Hematopoietic multipotent progenitor cell treated with erythropoietin and hydrocortisone succinate and interleukin-3 and kit ligand, for 6 days (in vitro differentiated cells): ENCODE measurements at places on chromosomes 1 and 21.

DNA sequence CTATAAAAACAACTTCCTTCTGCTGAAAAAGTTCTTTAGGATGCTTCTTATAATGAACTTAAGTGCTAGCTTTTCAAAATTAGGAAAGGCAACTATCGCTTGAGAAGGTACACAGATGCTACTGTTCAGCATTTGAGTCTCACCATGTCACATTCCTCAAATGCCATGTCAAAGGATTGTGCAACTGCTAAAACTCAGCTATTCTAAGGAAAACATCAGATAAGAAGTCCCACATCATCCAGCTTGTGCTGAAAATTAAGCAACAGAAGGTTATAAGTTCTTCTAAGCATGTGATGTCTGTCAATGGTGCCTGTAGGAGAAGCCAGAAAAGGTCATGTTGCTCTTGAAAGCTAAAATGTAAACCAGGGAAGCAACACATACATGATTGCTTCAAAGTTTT, 36.5 kb downstream of the MCOLN2 start:
- no peak for DNase-seq

GRCh38 chr1:206500046-206500445, 7.3 kb upstream of the RASSF5 start:
- no peak for DNase-seq

GRCh38 chr1:166999500-167000055, 10.5 kb downstream of the MAEL start:
- DNase-seq, result no peak

- no peak for DNase-seq
Observed at GRCh38 chr1:152630596-152630995, 7.7 kb upstream of the LCE3A start.

- DNase-seq, result no peak
Observed at GRCh38 chr1:231817801-231818200, 191.2 kb downstream of the DISC1 start.

GRCh38 chr21:31397939-31398338, 53.9 kb upstream of the TIAM1 start:
- no peak for DNase-seq

DNA sequence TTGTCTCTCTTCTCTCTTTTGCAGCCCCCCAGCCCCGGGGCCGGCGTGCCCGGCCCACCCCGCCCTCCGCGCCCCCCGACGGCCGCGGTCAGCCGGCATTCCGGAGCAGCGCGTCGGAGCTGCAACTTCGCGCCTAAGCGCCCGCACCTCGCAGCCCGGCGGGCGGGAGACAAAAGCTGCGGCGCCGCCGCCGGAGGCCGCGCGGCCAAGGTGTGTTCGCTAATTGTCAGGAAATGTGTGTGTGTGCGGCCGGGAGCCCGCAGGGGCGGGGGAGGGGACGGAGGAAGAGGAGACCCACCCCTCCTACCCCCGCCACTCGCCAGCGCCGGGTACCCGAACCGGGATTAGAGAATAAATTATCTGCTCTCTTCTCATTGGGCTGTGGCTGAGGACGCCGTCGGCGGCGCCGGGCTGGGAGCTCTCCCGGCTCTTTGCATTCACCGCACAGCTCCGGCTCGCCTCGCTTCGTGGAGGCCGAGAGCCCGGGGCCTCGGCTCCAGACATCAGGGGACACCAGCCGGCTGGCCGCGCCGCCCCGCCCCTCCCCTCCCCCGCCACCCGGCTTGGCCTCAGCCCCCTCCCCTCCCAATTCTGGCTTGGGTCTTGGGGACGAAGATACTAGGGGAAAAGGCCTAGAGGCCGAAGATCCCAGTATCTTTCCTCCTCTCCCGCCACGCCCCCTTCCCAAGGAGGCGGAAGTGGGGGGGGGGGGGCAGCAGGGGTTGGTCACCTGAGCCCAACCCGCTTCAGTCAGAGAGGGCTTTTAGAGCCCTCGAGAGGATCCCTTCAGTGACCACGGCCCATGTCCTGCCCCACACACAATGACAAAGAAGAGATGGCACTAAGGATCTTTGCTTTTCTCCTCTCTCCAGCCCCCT, 1.3 kb upstream of the BLACAT1 start:
- no peak for DNase-seq

GRCh38 chr1:110040548-110040947, 6.1 kb downstream of the STRIP1 start:
- no peak for DNase-seq

GRCh38 chr1:17853241-17853935, 98.3 kb downstream of the ACTL8 start:
- no peak for DNase-seq

DNA sequence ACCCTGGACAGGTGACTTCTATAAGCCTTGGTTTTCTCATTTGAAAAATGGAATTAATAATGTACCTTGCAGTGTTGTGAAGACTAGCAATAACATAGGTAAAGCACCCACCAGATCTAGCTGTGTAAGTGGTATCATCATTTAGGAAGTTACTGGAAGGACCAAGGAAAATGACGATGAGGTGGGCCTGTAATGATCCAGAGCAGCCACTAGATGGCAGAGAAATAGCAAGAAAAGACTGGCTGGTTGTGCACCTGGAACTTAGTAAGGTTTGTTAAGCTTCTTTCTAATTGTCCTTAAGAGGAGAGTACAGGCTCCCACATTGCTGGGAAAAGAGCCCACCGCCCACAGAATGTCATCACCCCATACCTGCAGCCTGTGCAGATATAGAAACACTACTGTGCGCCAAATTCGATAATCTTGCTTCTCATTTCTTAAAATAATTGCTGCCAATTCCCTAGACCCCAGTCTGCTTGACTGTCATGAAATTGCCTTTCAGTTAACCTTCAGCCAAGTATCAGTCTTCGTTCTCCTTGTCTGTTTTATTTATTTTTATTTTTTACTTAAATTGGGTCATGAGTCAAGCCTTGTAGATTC, 37.2 kb downstream of the WNT4 start:
- DNase-seq, result peak; percentile 82

DNA sequence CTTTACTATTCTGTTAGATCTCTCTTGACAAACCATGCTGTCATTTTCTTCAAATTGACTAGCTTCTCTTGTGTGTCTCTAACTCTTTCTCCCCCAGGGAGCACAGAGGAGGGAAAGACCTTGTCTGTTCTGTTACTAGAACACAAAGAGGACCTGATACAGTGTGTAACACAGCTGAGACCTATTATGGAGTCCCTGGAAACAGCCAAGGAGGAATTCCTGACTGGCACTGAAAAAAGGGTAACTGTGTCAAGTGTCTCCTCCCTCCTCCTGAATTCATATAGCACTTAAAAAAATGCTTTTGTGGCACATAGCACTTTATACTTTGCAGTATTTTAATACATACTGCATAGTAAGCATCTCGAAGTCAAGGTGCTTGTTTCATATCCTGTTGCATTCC, 50.6 kb downstream of the ZBTB40 start:
- no peak for DNase-seq

GRCh38 chr1:199172171-199173124, 533.6 kb downstream of the PTPRC start:
- DNase-seq, result no peak

DNA sequence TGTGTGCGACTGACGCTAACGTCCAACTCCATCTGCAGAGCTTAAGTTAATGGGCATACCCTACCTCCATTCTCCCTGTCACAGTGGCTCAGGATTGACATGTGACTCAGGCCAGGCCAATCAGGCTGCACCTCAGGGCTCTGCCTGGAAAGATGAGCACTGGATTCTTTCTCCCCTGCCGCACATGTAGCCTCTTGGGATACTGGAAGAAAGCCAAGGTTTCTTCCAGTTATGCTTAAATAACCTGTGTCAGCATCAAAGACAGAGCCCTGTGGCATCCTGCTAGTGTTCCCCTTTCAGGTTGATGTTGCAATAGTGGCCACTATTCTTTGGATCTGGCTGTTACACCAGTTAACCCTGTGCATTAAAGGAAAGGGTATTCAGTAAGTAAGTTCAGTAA, 55.0 kb upstream of the SYT6 start:
- DNase-seq, result no peak

- no peak for DNase-seq
Observed at GRCh38 chr1:61412601-61413000, 312.3 kb downstream of the TM2D1 start.

DNA sequence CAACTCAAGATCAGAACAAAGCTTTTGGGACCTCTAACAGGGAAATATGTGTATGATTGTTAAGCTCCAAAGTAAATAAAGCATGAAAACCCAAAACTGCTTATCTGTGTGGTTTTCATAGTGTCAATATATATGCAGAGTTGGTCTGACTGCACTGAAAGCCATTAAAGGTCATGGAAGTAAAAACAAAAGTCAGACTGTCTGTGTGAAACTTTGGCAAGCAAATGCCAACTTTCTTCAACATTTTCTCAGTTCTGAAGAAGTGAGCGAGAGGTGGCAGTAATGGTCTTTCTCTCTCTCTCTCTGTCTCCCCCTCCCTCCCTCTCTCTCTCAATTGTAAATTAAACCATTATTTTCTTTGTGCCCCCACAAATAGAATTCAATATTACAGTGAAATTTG, 100.1 kb upstream of the S1PR1 start:
- peak; percentile 56 for DNase-seq

DNA sequence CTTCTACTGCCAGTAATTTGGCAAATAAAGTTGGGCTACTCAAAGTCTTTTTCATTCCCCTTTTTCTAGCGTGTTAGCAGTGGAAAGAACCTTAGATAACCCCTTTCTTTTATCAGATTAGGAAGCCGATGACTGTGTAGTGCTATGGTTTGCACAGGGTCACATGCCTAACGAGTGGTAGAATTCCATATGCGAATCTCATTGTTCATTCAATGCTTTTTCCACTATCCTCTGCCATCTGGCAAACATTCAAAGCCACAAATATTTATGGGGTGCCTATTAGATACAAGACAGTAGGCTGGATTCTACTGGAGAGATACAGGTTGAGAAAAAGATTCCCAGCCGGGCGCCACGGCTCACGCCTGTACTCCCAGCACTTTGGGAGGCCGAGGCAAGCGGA, 14.9 kb upstream of the IER5 start:
- no peak for DNase-seq

DNA sequence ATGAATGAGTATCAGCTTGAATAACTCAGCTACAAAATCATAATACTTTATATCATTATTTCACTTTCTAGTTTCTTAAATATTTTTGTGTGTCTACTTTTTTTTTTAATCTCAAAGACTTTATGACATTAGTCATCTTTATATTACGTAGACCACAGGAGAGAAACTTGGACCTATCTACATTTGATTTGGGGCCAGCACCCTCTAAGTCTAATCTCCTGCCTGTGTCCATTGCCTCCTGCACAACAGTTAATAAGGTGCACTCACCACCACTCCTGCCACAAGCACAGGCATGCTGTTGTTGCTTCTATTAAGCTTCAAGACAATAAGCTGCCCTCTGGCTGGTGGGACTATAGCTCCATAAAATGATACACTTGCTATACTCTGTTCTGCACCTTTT, 70.4 kb downstream of the DIRAS3 start:
- no peak for DNase-seq

- no peak for DNase-seq
Observed at GRCh38 chr1:58982259-58982998, 198.6 kb upstream of the JUN start.

GRCh38 chr1:160163615-160164014, 12.2 kb downstream of the ATP1A4 start:
- DNase-seq, result peak; percentile 44

DNA sequence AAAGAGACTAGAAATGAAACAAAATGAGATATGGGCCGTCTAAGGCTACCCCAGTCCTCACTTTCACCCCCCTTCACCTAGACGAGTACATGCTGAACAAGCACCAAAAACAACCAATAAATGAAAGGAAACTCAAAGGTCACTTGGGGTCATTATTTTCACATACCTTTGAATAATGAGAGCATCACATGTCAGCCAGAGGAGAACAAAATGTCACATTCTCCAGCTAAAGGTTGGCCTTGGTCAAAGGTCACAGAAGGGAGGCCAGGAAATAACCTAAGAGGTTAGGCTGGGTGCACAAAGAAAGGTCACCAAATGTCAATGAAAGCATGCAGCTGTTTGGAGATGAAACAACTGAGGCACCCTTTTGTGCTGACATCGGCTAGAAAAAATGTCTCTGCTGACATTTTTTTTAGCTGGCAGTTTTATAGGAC, 288.7 kb upstream of the USP25 start:
- DNase-seq, result no peak

GRCh38 chr1:155873860-155874259, 14.5 kb downstream of the SYT11 start:
- DNase-seq, result no peak

DNA sequence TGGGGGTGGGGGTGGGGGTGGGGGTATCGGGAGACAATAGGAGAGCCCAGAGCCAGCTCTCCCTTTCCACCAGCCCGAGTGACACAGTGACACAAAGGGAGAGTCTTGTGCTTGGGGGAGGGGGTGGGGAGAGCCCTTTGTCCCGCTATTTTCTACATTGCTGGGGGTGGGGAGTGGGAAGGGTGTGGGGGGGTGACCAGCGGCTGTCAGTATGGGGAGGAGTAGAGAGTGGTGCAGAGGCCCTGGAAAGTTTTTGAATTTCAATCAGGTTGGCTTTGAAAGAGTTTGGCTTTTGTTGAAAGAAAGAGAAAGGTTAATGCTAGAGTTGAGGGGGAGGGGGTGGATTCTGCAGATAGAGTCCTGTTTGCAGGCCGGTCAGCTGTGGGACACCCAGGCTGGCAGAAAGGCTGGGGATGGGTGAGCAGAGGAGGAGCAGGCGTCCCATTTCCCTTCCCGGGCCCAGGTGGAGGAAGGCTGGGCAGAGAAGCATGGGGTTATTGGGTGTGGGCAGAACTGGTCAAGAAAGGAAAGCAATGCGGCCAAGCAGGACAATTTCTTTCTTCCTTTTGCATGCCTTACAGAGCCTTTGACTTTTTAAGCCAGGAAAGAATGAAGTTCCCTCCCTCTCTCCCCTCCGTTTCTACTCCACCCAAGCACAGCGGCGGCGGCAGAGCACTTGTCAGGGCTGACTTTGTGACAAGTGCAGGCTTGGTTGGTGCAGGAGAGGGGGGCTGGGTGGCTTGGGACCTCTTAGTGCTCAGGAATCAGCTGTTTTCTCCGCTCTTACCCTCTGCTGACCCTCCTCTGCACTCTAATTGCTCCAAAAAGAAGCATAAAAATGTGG, 96.2 kb downstream of the RNF220 start:
- DNase-seq, result no peak

DNA sequence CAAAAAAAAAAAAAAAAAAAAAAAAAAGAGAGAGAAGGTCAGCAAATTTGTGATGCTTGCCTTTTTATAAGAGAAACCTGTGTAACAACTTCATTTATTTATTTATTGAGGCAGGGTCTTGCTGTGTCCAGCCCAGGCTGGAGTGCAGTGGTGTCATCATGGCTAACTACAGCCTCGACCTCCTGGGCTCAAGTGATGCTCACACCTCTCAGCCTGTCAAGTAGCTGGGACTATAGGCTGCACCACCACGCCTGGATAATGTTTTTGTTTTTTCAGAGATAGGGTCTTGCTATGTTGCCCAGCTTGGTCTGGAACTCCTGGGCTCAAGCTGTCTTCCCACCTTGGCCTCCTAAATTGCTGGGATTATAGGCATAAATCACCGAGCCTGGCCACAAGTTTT, 42.4 kb downstream of the DHCR24 start:
- DNase-seq, result no peak

GRCh38 chr1:150141452-150141851, 8.3 kb upstream of the PLEKHO1 start:
- no peak for DNase-seq

- DNase-seq, result no peak
Observed at GRCh38 chr1:65178235-65178634, 30.2 kb downstream of the AK4 start.

GRCh38 chr1:230354005-230354404, 72.1 kb downstream of the PGBD5 start:
- DNase-seq, result no peak
